Lung microvascular endothelial cell (primary cell): ENCODE measurements at places on chromosomes 12 and 14. TPM values are rescaled to one million over a fixed set of nuclear protein-coding genes. Genes with fewer than 3 reads are reported as not detected.

FAIM2 gene
- total RNA-seq: not detected in 2 replicates

GRCh38 chr14:68777644-68778043 lies 15.2 kb downstream of the ZFP36L1 start:
- no peak for DNase-seq

POTEM gene
- total RNA-seq: not detected in 2 replicates

- DNase-seq: no peak
Observed at GRCh38 chr12:123061441-123062205, 81.1 kb downstream of the ARL6IP4 start.

- peak; percentile 90 for DNase-seq
Observed at GRCh38 chr12:69688471-69689427, 10.4 kb downstream of the BEST3 start.

GRCh38 chr12:119206348-119207062 lies 27.8 kb downstream of the HSPB8 start:
- no peak for DNase-seq

DNA sequence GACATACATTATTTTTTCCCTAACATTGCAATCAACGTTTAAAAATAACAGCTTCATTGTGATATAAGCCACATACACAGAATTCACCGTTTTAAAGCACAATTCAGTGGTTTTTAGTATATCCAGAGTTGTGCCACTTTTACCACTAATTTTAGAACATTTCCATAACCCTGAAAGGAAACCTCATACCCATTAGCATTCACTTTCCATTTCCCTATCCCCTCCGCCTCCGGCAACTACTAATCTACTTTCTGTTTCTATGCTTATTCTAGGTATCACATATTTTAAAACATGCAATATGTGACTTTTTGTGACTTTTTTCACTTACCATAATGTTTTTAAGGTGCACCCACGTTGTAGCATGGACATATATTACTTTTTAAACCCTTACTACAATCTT lies 55.6 kb upstream of the ISM2 start:
- DNase-seq: peak; percentile 25

AGAP2 gene
- total RNA-seq: 0.20 and 0.22 TPM in 2 replicates

DNA sequence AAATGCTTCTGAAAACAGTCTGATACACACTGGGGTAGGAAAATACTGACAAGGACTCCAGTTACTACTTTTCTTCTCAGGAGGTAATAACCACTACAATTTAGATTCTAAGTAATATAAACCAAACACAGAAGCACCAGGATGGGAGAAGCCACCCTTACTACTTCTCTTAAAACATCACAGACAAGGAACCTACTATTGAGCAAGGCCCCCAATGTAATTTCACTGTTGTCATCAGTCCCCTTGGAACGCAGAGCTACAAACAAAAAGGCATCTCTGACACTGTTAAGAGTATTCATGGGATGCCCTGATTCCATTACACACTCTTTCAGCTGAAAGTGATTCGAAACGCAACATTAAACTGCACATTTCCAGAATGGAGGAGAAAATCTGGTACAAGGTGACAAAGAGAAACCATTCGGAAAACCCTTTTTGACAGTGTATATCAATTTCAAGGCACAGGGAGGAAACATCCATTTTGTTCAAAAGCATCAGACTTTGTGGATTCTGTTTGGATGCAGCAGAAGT lies 185.9 kb downstream of the PPM1H start:
- no peak for DNase-seq

ARHGAP9 gene
- total RNA-seq: under 0.01 TPM in 1 of 2 replicates, not detected in the other

SYT10 gene
- not detected in 2 replicates for total RNA-seq

- DNase-seq: no peak
Observed at GRCh38 chr14:78985668-78986381, 815.7 kb downstream of the NRXN3 start.

GPR84 gene
- under 0.01 TPM in 1 of 2 replicates, not detected in the other for total RNA-seq

- no peak for DNase-seq
Observed at GRCh38 chr14:105577314-105577861, 51.0 kb downstream of the TMEM121 start.

DNA sequence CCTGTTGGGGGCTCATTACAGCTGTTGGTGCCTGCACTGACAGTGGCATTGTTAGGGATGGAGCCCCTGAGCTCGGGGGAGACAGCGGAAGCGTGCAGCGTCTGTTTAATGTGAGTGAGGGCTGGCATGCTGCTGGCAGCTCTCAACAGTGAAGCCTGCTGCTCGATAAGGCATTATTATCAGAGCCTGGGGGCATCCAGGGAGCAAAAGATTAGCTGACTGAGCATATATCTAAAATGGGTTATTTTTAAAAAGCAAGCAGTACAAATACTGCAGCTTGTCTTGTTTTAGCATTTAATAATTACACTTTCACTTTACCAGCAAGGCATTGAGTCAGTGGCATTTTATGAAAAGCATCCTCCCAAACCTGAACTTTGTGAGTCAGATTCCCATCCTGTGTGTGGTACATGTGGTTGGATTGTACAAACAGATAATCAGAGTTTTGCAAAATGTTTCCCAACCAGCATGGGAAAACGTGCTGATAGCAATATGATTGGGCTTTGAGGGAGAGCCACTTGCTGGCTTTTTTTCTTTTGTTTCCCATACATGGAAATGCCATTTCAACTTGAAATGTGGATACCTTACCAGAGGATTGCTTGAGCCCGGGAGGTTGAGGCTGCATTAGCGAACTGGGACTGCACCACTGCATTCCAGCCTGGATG lies 150.8 kb downstream of the PRKCH start:
- peak; percentile 96 for DNase-seq

GRCh38 chr14:71403656-71404055 lies 496.4 kb downstream of the PCNX1 start:
- peak; percentile 7 for DNase-seq

DNA sequence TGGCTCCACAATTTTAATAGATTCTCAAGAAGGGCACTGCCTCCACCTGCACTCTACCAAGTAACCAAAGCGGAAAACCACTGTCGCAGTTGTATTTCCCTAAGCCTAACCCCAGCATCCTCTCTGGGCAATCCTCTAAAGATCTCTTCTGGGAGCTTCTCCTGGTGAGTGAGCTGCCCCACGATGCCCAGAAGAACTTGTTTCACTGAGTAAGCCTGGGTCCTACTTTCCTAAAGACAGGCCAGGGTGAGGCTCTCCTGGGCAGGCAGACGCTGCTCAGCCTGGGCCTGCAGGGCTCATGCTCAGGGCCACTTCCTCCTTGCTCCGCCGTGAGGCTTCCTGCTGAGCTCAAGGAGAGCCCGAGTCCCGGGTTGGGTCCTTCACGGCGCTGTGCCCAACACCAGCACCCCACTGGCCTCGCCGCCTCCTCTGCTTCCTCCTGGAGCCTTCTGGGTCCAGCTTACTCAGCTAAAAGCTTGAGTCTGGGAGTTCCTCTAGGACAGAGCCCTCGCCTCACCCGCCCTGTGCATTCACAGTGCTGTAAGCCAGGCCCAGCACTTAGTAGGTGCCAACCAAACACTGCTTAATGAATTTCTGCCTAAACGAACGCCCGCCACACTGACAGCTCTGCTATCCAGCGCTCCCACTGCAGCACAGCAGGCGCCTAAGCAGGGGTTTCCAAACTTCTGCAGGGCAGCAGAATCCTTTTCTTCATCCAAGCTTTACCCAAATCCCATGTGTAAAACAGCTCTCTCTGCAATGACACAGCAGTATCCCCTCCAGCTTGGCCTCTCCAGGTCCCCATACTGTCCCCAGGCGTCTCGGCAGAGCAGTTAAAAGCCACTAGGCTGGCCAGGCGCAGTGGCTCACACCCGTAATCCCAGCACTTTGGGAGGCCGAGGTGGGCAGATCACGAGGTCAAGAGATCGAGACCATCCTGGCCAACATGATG lies 5.7 kb downstream of the RAB35 start:
- DNase-seq: no peak

GARIN6 gene
- not detected in 2 replicates for total RNA-seq

- no peak for DNase-seq
Observed at GRCh38 chr14:83485591-83485990, 1951.9 kb upstream of the SEL1L start.

GRCh38 chr14:105201925-105202513 lies 20.9 kb upstream of the NUDT14 start:
- no peak for DNase-seq

GRCh38 chr14:74476107-74476506 lies 17.0 kb downstream of the NPC2 start:
- DNase-seq: no peak

GRCh38 chr12:75452675-75453330 lies 27.8 kb upstream of the GLIPR1 start:
- DNase-seq: peak; percentile 61

PRB2 gene
- not detected in 2 replicates for total RNA-seq

GRCh38 chr14:72444701-72445100 lies 449.2 kb downstream of the DPF3 start:
- no peak for DNase-seq

C3AR1 gene
- 0.22 TPM in 1 of 2 replicates, not detected in the other for total RNA-seq

CCDC175 gene
- not detected in 2 replicates for total RNA-seq

DNA sequence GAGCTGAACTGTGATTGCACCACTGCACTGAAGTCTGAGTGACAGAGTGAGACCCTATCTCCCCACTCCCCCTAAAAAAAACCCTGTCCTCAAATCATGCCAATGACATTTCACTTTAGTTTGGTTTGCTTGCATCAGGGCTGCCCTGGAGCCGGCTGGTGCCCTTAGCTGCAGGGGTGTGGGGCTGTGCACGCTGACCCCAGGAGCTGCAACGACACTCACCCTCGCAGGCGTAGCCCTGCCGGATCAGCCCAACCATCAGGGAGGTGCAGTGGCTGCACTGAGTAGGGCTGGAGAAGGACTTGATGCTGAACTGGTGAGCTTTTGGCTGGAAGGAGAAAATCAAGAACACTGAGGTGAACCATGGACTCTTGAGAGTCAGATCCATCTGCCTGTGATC lies 29.8 kb downstream of the AMN start:
- no peak for DNase-seq

DNA sequence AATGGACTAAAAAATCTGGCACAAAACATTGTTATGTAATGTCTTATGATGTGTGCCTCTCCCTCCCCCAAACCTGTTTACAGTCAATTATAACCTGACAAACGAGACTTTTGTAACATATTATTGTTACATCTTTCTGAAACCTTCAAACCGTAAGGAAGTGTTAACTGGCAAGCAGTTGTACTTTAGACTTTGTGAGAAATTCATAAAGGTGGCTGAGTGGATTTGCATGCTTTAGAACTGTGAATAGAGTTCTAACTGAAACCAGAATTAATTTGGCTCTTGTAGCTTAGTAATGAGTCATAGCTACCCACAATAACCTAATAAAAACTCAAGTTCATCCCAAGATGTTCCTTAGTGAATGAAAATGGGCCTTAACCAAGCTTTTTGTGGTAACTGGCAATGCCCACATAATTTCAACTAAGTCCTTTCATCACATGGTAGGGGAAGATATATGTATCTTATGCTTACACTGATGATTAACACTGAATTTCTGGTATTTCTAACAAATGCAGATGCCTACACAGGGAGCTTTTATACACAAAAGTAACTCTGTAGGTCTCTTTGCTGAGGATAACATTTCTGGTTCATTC lies 29.7 kb downstream of the RAD9B start:
- DNase-seq: no peak

- DNase-seq: no peak
Observed at GRCh38 chr12:108425238-108425795, 86.2 kb upstream of the CMKLR1 start.
